ENCODE measurements at places on chromosomes 6 and 20.
A peak's percentile ranks its signal among the peaks of the same experiment; 100 is the strongest.

DNA sequence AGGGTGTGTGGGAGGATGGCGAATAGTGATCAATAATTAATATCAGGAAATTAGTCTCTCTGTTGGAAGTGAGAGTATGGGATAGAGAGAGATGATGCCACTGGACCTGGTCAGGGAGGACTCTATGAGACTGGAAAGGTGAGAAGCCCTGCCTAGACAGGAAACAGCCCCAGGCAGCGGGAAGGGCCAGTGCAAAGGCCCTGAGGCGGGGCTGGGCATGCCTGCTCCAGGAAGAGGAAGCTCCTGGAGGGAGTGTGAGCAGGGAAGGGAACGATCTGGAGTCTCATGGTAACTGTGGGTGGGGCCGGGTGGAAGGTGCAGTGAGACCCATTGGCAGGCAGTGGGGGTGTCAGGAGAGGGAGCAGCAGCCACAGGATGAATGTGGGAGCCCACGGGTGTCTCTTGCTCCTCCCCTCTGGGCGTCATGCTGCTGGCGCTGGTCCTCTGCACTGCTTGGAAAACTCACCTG lies 1.8 kb upstream of the CST3 start:
- H3K36me3 ChIP-seq: peaks cover 15% of the 10 kb centered on the region
- H3K27ac ChIP-seq: no peak overlapping the region
- no peaks in the 10 kb centered on the region for H3K27me3 ChIP-seq
- H3K4me3 ChIP-seq: no peak overlapping the region
- DNase-seq: no peak

DNA sequence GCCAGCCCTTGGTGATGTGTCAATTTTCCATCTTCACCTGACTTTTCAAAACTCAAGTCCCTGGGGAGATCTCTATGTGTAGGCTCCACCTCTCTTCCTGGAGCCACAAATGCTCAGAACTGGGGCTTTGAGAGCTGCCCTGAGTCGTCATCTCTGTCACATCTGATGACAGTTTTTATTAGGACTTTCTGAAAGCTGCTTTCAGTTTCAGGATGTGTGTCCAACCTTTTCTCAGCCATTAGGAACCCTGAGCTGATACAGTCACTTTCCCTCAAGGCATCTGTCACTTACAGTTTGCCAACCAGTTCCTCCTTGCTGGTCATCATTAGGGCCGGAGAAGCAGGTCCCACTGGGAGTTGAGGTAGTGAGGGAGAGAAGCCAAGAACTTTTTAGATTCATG lies 365.9 kb upstream of the CHD6 start:
- DNase-seq: no peak
- no peak overlapping the region for H3K4me3 ChIP-seq
- H3K36me3 ChIP-seq: no peaks in the 10 kb centered on the region
- H3K27me3 ChIP-seq: no peaks in the 10 kb centered on the region

DNA sequence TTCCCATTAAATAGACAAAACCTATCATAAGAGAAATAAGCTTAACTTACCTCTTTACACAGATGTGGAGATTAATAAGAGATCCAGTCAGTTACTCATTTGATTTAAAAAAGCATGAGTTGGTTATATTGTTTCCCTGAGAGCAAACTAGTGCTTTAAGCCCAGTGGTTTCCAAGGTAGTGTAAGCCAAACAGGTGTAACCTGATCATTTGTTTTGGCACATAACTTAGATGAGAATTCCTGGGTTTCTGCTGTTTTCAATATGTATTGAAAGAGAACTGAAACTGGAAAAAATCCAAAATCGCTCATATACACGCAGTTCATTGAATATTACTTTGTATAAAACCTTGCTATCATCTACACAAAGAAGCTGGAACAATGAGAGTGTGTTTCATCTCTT lies 30.5 kb upstream of the SMIM8 start:
- no peak overlapping the region for H3K4me3 ChIP-seq
- H3K36me3 ChIP-seq: no peaks in the 10 kb centered on the region
- DNase-seq: no peak
- no peaks in the 10 kb centered on the region for H3K4me1 ChIP-seq

- H3K27me3 ChIP-seq: no peaks in the 10 kb centered on the region
- no peak for DNase-seq
- H3K4me1 ChIP-seq: no peaks in the 10 kb centered on the region
- no peaks in the 10 kb centered on the region for H3K36me3 ChIP-seq
- H3K27ac ChIP-seq: no peak overlapping the region
Observed at GRCh38 chr20:9195031-9195430, 126.1 kb downstream of the PLCB4 start.

GRCh38 chr6:5459346-5459745 lies 198.0 kb downstream of the FARS2 start:
- H3K27ac ChIP-seq: no peak overlapping the region
- no peaks in the 10 kb centered on the region for H3K27me3 ChIP-seq
- H3K4me3 ChIP-seq: no peak overlapping the region
- H3K36me3 ChIP-seq: no peaks in the 10 kb centered on the region

- no peak overlapping the region for H3K27ac ChIP-seq
- H3K36me3 ChIP-seq: no peaks in the 10 kb centered on the region
- no peaks in the 10 kb centered on the region for H3K4me1 ChIP-seq
- DNase-seq: no peak
- H3K4me3 ChIP-seq: no peak overlapping the region
Observed at GRCh38 chr6:100923481-100924165, 42.5 kb upstream of the ASCC3 start.

DNA sequence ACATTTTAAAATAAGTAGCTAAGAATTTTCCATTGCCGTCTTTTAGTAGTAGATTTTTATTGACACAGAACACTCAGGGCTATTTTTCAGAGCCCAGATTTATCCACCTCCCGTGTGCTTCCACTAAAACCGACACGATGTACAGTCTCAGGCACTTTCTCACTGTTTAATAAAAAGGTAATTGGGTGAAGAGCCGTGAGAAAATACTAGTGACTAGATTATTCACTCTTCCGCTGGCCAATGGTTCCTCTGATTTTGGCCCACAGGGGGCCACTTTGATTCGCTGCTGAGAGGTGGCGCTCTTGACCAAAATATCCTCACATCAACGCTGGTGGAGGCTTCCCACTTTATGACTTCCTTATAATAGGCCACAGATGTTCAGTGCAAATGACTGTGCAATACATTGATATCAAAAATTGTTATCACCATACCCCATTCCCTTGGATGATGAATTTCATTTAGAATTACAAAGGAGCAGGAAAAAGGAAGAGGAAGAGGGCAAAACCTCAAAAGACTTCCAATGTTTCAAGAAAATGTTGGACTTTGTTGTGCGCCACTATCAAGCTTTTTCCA lies 12.3 kb upstream of the HDDC2 start:
- no peaks in the 10 kb centered on the region for H3K27me3 ChIP-seq
- no peak overlapping the region for H3K4me3 ChIP-seq
- no peaks in the 10 kb centered on the region for H3K36me3 ChIP-seq
- H3K27ac ChIP-seq: peak overlapping the region; percentile 34
- no peaks in the 10 kb centered on the region for H3K4me1 ChIP-seq

DNA sequence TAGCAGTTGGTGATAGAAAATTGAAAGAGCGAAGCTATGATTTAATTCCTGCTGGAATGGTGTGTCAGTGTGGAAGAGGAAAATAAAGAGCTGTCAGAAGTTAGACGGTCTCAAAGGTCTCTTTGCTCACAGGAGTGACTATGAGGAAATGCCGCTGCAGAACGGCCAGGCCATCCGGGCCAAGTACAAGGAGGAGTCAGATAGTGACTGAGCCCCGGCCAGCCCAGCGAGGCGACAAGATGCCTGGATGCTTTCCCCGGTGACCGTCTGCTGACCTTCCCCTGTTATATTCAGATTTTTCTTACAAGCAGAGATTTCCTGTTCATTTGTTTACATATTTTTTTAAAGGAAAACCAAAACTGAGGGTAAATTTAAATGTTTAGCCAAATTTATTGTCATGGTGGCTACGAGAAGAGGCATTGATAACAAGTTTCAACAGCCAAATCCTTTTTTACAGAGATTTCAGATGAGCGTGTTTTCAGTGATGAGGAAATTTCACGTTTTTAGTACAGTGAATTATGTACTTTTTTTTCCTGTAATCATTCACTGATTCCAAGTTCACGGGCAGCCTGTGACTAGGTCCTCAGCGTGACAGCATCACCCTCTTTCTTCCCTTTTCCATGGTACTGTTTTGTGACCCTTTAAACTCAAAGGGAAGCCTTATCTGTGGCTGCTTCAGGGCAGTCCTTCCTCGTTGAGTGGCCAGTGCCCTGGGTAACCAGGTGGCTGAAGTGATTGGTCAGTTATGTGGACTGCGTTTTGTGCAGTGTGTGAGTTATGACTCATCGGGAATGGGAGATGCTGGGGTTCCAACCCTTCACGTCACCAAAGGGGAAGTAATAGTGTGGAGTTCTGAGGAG lies 12.6 kb downstream of the DYNLT1 start:
- no peak overlapping the region for H3K4me3 ChIP-seq
- no peak for DNase-seq
- peaks cover 10% of the 10 kb centered on the region for H3K4me1 ChIP-seq
- no peak overlapping the region for H3K27ac ChIP-seq
- peaks cover 47% of the 10 kb centered on the region for H3K36me3 ChIP-seq

DNA sequence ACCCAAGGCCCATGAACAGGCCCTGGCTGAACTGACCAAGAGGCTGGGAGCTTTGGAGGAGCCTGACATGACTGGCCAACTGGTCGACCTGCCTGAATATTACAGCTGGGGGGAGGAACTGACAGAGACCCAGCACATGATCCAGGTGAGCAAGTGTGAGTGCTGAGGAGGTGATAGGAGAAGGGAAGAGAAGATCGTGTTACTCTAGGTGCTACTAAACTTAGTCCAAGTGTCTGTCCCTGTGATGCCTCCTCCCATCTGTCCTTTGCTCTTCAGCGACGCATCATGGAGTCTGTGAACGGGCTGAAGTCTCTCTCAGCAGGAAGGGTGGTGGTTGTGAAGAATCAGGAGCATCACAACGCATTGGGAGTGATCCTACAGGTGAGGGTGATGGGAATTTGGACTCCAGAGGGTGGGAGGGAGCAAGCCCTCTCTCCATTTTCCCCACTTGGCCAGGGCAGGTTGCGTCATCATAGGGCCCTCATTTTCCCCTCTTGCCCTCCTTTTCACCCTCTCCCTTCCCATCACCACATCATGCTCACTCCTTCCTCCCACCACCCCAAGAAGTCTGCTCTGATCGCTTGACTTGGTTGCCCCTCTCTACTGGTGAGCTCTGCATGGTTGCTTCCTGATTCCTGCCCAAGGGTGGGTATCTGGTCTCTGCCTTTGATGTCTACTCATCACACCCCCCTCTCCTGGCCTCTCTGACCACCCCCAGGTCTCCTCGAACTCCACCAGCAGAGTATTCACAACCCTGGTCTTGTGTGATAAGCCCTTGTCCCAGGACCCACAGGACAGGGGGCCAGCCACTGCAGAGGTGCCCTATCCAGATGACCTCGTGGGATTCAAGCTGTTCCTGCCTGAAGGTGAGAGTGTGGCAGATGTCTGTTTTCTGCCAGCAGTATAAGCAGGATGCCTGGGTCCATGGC lies 4.7 kb downstream of the DXO start:
- peaks cover 84% of the 10 kb centered on the region for H3K36me3 ChIP-seq
- no peak overlapping the region for H3K4me3 ChIP-seq
- H3K27ac ChIP-seq: no peak overlapping the region
- H3K27me3 ChIP-seq: no peaks in the 10 kb centered on the region

GRCh38 chr20:48398506-48399449 lies 429.0 kb downstream of the PREX1 start:
- H3K4me3 ChIP-seq: no peak overlapping the region
- H3K27ac ChIP-seq: no peak overlapping the region
- peak; percentile 62 for DNase-seq
- H3K27me3 ChIP-seq: peaks cover 6% of the 10 kb centered on the region
- H3K36me3 ChIP-seq: no peaks in the 10 kb centered on the region
- H3K4me1 ChIP-seq: peaks cover 44% of the 10 kb centered on the region

DNA sequence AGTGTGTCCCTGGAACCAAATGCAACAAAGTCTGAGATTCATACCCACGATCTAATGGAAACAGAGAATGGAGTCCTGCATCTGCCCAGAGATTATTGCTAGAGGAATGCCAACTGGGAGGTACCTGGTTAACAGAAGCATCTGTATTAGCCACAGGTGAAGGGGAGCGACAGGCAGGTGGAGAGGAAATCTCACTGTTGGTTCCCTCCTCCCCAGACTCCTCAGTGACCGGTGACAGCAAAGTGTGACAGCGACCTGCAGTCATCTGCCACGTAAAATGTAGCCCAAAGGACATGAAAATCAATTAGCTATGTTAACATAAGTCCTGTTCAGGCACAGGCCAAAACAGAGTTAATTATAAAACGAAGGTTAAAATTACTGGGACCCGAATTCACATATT lies 336.6 kb downstream of the SYNE1 start:
- no peaks in the 10 kb centered on the region for H3K4me1 ChIP-seq
- no peaks in the 10 kb centered on the region for H3K36me3 ChIP-seq
- no peaks in the 10 kb centered on the region for H3K27me3 ChIP-seq
- no peak overlapping the region for H3K27ac ChIP-seq
- H3K4me3 ChIP-seq: no peak overlapping the region
- DNase-seq: no peak

DNA sequence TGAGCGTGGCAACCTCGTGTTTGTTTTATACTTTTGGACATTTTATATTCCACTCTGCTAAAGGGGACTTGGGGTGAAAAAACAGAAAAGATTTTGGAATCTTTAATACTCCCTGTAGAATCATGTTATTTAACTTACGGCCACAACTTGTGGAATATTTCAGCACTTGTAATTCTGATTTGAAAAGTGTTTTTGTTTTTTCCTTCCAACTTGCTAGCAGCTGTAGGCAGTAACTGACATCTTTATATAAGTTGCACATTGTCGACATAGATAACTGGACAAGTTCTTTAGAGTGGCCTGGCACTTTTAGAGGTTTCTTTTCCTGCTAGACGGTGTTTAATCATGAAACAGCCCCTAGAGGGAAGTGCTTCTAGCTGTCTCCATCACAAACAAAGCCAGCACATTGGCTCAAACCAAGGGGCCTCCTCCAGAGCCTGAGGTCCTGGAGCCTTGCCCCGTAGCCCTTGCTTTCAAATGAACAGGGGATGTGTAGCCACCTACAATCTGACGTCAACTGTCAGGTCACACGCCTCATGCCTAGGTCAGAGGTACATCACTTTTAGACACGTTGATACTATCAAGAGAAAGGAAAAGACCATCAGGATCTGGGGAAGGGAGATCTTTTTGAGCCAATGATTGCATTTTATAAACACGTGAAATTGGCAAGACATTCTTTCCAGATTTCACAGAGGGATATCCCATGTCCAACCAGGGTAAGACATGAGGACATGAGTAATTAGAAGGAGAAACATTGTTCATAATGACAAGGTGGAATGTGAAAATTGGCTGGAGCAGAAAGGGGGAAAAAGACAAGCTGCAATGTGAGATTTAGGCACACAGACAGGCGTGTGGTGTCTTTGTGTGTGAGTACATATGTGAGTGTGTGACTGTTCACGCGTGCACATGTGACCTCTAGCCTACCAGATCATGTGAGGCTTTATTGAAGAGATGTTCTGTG lies 92.1 kb downstream of the TXNDC5 start:
- DNase-seq: no peak
- H3K27me3 ChIP-seq: no peaks in the 10 kb centered on the region
- no peaks in the 10 kb centered on the region for H3K36me3 ChIP-seq

DNA sequence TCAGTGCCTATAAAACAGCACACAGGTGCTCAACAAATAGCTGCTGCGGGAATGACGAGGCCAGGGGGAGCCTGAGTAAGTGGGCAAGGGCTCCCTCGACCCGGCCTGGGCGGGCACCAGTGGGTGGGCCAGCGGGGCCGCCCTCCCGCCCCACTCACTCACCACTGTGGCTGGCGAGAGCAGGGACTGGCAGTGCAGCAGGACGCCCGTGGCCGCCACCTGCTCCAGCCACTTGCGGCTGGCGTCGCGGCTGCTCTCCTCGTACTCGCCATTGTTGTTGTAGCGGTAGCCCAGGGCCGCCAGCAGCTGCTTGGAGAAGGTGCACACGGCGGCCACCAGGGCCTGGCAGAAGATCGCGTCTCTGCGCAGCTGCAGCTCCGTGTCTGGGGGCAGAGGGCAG lies 191.5 kb downstream of the PREX1 start:
- H3K27me3 ChIP-seq: no peaks in the 10 kb centered on the region
- no peak overlapping the region for H3K4me3 ChIP-seq
- H3K4me1 ChIP-seq: no peaks in the 10 kb centered on the region
- H3K36me3 ChIP-seq: peaks cover 89% of the 10 kb centered on the region
- no peak for DNase-seq
